ENCODE measurements at places on chromosomes 2 and 18. TPM values are rescaled to one million over a fixed set of nuclear protein-coding genes. Genes with fewer than 3 reads are reported as not detected.

ZNF638 gene
- total RNA-seq: 139 TPM

FOXD4L1 gene
- under 0.01 TPM for total RNA-seq

GRCh38 chr2:44093970-44094369, 74.7 kb upstream of the PPM1B start:
- DNase-seq: no peak

DNA sequence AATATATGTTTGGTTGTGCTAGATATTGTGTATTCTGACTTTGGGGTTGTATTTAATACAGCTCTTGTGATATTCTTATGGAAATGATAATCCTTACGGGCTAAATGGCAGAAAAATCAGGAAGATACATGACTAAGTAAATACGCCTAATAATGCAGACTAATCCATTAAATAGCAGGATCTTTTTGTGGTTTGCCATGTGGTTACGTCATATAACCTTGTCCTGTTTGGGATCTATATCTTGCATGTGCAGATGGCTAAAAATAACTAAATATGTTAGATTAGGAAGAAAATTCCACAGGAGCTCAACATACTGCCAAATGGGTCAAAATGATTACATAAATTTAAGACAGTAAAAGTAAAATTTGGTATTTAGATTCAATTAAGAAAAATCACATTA, 83.0 kb downstream of the NEB start:
- no peak for DNase-seq

DNA sequence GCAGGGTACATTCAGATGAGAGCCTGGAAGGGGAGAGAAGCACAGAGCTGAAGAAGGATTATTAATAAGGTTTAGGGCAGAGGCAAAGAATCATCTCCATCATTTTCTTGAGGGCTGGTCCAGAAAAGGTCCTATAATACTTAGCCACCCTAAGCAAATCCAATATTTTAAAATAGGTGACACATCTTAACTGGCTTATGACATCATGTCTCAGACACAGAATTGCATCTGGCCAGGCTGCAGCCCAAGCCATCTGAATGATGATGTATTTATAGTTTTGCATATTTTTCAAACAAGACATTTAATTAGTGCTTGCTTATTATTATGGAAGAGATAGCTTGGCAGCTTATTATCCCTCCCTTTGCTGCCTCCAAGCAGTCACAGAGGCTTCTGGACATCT, 571.3 kb downstream of the SUCLG1 start:
- no peak for DNase-seq

- no peak for DNase-seq
Measured at GRCh38 chr2:56688661-56689060, 504.9 kb downstream of the CCDC85A start.

Data from fibroblast of villous mesenchyme (primary cell).